ENCODE measurements at places on chromosomes 12 and 14.
A peak's percentile ranks its signal among the peaks of the same experiment; 100 is the strongest.

DNA sequence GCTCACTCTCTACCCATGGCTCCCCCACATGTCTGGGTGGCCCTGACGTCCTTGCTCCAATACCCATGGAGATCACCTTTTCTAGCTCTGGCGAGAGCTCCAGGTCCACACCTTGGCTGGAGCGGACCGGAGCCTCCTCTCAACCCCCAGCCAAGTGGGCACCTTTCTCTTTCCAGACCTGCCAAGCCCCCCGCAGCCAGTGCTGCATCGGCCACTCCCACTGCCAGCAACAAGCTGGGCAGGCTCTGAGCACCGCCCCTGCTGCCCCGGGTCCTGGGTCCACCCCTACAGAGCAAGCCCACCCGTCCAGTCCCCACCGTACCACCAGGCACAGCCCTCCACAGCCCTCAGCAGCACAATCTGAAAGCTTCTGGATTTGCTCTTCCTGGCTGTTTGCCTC, 98.2 kb upstream of the C14orf180 start:
- DNase-seq = no peak

GRCh38 chr14:95993768-95994592, 45.2 kb upstream of the C14orf132 start:
- DNase-seq = peak; percentile 44

- no peak for DNase-seq
Measured at GRCh38 chr12:44307506-44308168, 471.8 kb downstream of the TMEM117 start.

- DNase-seq = no peak
Measured at GRCh38 chr14:102947321-102948103, 25.0 kb downstream of the AMN start.

DNA sequence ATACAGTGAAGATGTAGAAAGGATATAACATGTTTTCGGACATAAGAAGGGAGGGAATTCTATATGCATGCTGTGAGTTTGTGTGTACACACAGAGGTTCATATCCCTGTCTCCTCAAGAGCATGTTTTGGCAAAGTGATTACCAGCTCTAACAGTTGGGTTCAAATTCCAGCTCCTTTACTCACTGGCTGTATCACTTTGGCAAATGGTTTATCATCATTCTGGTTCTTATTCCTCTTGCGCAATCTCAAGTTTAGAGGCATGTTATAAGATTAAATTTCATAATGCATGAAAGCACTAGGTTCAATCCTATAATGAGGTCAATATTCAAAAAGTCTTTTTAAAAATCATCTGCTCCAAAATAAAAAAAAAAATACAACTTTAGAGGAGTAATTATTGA, 107.7 kb upstream of the LRFN5 start:
- no peak for DNase-seq

DNA sequence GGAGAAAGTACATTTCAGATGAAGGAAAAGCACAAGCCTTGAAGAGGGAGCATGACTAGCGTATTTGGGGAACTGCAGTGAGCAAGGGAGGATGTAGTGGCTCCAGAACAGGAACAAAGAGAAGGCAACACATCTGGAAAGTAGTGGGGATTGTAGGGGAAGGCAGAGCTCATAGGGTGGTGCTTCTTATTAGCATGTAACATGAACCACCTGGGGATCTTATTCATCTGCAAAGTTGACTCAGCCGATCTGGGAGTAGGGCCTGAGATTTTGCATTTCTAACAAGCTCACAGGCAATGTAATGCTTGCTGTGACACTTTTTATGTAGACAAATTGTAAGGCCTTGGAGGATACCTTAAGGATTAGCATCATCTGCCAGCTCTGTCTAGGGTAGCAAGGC, 447.3 kb downstream of the NELL2 start:
- DNase-seq = no peak

- no peak for DNase-seq
Measured at GRCh38 chr12:66041651-66042363, 88.7 kb downstream of the LLPH start.
